ENCODE measurements at places on chromosomes 1 and 21.

DNA sequence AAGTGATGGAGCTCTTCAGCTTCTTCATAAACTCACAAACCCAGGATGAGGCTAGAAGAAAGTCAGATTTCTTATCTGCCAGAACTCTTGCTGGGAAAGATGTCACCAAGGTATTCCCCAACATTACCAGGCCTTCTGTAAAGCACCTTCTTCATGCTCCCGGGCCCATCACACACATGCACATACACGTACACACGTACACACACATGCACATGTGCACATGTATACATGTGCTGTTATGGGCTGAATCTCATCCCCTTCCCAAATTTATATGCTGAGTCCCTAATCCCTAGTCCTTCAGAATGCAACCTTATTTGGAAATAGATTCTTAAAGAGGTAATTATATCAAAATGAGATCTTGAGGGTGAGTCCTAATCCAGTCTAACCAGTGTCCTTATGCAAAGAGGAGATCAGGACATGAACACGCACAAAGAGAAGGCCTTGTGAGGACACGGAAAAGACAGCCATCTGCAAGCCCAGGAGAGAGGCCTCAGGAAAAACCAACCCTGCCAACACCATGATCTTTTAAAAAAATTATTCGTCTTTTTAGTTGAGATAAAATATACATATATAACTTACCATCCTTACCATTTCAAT lies 76.4 kb upstream of the LYST start:
- no peak for DNase-seq

DNA sequence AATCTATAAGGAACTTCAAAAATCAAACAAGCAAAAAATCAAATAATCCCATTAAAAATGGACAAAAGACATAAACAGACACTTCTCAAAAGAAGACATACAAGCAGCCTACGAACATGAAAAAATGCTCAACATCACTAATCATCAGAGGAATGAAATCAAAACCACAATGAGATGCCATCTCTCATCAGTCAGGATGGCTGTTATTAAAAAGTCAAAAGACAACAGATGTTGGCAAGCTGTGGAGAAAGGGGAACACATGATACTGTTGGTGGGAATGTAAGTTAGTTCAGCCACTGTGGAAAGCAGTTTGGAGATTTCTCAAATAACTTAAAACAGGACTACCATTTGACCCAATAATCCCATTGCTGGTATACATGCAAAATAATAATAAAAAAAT lies 226.4 kb downstream of the S1PR1 start:
- DNase-seq = no peak

DNA sequence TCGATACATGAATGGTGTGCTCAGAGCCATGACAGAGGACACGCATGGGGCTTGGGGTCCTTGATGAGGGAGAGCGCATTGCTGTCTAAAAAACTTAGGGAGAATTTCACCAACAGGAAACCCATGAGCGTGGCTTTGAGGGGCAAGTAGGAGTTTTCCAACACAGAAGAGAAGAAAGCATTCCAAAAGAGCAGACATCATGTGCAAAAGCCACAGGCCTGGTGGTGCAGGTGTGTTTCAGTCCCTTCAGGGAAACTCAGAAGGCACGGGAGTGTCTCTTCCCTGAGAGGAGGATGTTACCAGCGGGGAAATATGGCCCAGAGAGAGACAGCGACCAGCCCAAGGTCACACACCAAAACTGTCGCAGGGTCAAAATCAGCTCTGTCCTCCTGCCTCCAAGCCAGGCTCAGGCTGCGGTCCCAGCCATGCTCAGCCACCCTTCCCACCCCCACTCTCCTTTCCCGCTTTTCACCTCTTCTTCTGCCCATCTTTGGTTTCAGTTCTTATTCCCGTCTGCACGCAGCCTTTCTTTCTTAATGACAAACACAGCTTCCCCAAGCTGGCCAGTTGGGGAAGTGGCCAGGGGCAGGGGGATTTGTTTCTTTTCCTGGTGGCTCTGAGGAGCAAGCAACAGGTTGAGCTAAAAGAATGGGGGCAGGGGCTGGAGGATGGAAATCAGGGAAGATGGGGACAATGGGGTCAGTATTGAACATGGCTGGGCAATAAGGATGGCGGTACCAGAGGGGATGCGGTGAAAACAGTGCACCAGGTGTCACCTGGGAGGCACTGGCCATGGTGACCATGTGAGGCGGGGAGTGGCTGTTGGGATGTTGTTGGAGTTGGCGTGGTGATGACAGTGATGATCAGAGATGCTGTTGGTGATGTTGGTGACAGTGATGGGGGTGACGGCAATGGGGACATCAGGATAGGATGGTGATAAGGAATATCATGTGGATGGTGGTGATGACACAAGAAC lies 10.3 kb downstream of the LAPTM5 start:
- DNase-seq = no peak

DNA sequence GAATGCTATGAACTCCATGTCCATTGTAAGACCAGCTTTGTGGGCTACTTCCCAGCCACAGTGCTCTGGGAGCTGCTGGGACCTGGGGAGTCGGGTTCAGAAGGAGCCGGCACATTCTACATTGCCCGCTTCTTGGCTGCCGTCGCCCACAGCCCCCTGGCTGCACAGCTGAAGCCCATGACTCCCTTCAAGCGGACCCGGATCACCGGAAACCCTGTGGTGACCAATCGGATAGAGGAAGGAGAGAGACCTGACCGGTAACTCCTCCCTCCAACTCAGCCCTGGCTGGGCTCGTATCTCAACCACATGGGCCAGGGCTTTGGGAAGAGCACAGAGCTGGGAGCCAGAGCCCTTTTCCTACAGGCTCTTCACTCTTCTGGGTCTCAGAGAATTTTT lies 15.4 kb downstream of the MOV10 start:
- no peak for DNase-seq

- DNase-seq = no peak
Observed at GRCh38 chr1:165842671-165843129, 15.3 kb downstream of the UCK2 start.

DNA sequence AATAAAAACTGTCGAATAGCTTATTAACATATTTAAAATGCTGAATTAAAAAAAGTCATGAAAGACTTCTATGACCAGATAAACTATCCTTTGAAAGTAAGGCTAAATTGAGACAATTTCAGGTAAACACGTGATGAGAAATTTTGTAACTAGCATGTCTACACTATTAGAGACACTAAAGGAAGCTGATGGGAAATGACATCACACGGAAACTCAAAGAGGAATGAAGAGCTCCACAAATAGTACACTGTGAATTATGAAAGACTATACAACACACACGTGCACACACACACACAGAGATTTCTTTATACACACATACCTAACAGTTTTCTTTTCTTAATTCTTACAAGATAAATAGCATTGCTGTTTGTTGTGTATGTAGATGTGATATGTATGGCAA lies 70.9 kb upstream of the PLA2G4A start:
- no peak for DNase-seq

- DNase-seq = no peak
Observed at GRCh38 chr1:62467092-62467491, 30.2 kb downstream of the USP1 start.

- DNase-seq = no peak
Observed at GRCh38 chr1:190478149-190479049, 735 bp upstream of the BRINP3 start.

DNA sequence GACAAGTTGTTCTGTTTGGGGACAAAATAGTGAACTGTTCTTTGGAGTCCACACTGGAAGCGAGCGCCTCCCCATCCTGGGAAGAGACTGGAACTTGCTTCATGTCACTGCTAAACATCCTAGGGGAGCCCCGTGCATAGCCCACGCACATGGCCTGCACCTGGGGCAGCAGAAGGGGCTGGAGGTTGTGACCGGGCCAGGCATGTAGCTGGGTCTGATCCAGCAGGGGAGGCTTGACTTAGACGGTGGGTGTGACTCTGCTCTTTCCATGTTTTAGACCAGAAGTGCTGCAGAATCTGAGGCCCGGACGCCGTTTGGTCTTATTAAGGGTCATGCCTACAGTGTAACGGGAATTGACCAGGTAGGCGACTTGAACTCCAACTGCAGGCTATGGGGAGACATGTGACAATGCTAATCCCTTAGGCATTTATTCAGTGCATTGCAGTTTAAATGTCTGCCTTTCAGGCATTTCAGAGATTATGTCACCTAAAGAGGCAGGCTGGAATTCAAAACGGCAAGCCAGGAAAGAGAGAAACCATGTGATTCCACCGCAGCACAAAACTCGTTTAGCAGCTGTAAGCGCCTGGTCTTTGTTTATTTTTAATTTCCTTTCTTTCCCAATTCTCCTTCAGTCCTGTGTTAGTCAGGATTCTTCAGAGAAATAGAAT lies 21.8 kb downstream of the CAPN9 start:
- DNase-seq = no peak

DNA sequence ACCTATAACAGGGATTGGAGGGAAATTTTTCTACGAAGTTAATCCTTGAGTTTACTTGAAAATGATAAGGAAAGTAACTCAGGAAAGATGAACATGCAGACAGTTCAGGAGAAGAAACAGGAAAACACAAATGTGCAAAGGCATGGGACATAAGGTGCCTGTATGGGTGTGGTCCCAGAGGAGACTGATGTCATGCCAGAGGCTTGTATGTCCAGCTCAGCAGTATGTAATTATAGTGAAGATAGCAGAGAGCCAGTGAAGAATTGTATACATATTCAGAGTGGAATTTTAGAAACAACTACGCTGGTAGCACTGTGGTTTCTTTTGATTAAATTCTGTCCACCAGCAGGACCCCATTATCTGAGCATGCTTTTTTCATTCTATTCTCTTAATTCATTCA lies 179.5 kb downstream of the LRRC7 start:
- no peak for DNase-seq

GRCh38 chr1:4801192-4801924 lies 146.9 kb downstream of the AJAP1 start:
- DNase-seq = no peak

DNA sequence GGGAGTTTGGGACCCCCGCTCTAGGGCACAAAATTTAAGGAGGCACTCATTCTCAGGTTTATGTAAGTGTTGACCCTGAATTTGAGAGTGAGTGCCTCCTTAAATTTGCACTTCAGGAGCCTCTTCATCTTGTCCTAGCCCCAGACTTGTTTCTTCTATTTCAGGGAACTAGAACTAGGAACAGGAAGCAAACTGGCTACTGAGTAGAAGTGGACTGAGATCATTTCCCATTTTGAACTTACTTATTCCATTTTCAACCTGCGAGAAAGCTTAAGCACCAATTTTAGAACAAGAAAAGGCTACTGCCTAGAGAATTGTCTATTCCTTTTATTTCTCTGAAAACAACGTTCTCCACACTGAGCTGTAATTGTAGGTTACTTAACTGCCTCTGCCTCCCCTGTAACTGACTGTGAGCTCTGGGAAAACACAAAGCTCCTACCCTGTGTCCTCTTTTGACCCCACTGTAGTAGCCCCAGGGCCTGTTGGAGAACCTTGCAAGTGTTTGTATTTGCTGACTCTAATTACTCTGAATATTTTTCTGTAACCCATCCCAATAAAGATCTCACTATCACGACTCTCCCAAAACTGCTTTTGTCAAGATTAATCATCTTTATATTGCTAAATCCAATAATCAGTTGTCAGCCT lies 2.5 kb downstream of the PPT1 start:
- no peak for DNase-seq

GRCh38 chr1:68294367-68295066 lies 62.2 kb upstream of the WLS start:
- DNase-seq = no peak

DNA sequence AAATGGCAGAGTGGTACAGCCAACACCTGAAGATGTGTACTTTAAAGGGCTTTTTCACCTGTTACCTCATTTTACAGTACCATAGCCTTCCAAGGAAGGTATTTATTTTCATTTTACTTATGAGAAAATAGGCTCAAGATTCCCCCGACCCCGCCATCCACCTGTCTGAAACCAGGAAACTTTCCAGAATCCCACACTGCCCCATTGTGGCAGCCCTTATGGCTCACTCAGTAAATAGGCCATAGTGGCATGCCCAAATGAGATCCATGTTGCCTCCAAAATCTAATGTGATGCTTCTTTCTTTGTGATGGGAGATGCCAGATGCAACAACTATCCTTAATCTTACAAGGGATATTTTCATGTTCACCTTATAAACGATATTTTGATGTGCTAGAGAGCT lies 97.8 kb downstream of the EBNA1BP2 start:
- no peak for DNase-seq

DNA sequence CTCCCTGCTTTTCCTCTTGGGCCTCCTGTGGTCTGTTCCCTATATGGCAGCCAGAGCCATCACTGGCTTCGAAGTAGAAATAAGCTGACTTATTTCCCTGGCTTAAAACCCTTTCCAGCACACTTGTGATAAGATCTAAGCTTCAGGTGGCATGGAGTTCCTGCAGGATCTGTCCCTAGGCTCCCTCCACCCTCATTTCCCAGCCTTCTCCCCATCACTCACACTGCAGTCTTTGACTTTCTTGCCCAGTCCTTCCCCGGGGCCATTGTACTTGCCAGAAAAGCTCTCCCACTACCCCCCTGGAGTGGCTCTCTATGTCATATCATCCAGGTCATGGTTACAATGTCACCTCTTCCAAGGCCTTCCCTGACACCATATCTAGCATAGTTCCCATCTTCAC lies 55.8 kb downstream of the KCNJ6 start:
- no peak for DNase-seq
